ENCODE measurements at places on chromosomes 6 and 20.

DNA sequence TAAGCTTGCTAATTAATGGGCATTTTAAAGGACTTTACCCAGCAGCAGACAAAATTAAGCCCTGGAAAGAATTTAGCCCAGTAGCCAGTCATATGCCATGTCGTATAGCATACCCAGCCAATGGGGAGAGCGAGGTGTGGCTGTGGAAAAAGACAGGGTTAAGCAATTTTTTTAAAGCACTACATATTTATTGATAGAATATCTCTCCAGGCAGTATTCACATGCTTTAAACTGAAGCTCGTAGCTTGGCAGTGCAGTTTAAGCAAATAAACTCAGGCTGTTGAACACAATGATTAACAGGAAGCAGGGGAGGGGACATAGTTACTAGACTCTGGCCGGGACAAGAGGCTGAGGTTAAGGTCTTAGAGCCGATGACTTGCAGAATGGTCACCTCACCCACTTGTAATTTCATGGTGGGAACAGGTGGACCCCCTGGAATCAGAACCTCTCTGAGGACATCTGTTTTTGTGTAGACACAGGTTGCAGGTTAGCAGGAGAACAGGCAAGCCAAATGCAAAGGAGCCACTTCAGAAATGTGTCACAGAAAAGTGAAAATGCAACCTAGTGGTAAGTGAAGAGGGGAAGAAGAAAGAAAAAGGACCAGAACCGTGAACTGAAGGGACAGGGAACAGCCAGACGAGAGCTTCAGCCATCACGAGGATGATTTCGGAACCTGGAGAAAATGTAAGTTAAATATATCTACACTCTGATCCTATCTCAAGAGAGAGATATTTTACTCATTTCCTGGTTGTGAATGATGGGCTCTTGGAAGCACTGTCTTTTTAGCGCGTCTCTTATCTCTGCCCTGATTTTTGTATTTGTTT is 7.2 kb downstream of the GCNT2 start:
- DNase-seq, result no peak

- peak; percentile 33 for DNase-seq
These were observed at the start of gene MACROD2 for GRCh38 chr20:13995086-13995665. Gene MACROD2, plus strand, starts transcription at chr20:13995516.

DNA sequence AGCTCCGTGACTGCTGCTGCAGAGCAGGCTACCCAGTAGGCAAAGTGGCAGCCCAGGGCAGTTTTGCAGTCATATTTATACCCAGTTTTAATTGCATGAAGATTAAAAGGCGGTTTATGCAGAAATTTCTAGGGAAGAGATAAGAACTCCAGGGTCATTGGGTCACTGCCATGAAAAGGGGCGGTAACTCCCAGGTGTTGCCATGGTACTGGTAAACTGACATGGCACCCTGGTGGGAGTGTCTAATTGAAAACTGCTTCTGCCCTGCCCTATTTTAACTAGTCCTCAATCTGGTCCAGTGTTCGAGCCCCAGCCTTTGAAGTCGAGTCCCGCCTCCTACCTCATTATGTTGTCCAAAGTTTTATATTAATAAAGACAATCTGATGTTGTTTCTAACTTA is 75.0 kb upstream of the FUCA2 start:
- DNase-seq, result no peak

DNA sequence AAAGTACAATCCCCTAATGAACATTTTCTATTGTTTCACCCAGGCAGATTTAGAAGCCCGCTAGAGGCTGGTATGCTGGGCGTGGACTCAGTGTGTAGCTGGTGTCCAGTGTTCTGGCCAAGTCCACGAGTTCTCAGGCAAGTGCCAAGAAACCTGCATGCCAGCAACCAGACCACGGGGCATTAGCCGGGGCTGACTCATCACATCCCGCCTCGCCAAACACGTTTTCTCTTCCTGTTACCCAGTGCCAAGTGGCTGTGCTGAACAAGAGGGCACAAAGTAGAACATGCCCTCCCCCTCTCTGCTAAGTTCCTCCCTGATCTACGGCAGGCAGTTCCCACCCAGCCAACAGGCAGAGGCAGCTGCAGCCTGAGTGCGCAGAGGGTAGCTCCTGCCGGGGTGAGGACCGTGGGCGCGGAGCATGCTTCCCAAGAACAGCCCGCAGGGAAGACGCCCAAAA is 29.6 kb downstream of the RAMACL start:
- DNase-seq, result peak; percentile 91

- no peak for DNase-seq
These were observed 83.9 kb downstream of the SOD2 start for GRCh38 chr6:159608961-159609651.

- DNase-seq, result no peak
These were observed 13.9 kb upstream of the RANBP9 start for GRCh38 chr6:13725570-13725969.

- no peak for DNase-seq
These were observed 19.2 kb downstream of the PDE7B start for GRCh38 chr6:135870722-135871121.

DNA sequence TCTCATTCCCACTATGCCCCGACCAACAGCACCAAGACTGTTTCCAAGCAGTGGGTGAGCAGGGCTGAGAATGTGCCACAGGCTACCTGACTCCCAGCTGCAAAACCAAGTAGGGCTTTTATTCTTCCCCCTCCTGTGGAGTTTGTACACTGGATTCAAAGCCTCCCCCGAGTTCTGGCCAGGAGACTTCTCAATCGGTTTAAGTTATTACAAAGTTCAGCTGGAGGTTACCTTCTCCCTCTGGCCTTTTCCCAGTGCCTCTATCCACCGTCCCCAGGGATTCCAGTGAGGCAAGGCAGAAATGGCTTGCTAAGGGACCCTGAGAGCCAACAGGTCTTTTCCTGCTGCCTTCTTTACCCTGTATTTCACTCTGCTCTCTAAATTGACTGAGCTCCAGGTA is 217.0 kb downstream of the ADGRG6 start:
- no peak for DNase-seq

- DNase-seq, result no peak
These were observed 54.9 kb downstream of the RPP40 start for GRCh38 chr6:4948781-4949450.

DNA sequence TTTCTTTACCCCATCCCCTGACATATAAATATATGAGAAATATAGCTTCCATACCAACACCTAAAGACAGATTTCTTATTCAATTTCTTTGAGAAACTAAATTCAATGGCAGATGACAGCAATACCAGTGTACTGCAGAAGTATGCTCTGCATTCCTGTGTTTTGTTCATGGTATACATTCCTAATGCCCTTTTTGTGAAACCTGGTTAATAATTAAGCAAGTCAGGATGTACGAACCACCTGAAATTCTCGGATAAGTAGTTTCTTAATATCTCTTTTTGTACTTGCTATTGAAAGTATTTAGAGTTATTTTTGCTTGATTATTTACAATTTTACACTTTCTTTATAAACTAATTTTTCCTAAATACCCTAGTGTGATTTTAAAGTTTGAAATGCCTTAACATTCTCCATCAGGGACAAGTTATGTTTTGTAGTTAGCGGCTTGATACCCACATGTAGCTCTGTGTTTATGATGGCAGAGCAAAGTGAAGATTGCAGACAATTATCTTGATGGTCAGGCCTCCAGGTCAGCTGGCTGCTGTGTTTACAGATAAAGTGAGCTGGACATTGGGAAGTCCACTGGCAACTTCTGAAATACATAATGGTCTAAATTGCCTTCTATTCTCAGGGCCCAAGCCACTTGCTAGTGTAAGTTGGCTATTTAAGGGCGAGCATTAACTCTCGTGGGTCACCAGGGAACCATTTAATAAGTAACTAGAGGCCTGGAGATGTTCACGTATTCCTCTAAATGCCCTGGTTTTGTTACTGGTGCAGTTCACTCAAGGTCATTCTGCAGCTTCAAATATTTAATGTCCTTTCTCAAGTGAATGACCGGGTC is 58.2 kb downstream of the PLCB1 start:
- no peak for DNase-seq

DNA sequence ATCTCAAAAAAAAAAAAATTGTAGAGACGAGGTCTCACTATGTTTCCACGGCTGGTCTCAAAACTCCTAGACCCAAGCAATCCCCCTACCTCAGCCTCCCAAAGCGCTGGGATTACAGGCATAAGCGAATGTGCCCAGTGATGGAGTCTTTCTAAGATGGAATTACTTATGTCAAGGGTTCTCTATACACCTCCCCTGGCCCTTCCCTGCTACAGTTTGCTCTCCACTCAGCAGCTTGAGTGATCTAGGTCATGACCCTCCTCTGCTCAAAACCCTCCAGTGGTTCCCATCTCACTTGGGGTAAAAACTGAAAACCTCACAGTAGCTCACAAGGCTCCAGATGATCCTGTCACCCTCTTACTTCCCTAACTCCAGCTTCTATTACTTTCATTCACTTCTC is 1.8 kb upstream of the DNPH1 start:
- DNase-seq, result no peak

- peak; percentile 18 for DNase-seq
These were observed 611.3 kb downstream of the HDGFL1 start for GRCh38 chr6:23180504-23181293.

- DNase-seq, result no peak
These were observed 110.7 kb downstream of the ASXL1 start for GRCh38 chr20:32468860-32469259.

GRCh38 chr6:12012038-12012557 is at the start of gene HIVEP1:
Gene HIVEP1, plus strand, starts transcription at chr6:12012312. Its CDS starts 3,317 bp downstream, at chr6:12015629.
- no peak for DNase-seq

GRCh38 chr6:137746264-137746663 is 120.8 kb upstream of the TNFAIP3 start:
- DNase-seq, result no peak

DNA sequence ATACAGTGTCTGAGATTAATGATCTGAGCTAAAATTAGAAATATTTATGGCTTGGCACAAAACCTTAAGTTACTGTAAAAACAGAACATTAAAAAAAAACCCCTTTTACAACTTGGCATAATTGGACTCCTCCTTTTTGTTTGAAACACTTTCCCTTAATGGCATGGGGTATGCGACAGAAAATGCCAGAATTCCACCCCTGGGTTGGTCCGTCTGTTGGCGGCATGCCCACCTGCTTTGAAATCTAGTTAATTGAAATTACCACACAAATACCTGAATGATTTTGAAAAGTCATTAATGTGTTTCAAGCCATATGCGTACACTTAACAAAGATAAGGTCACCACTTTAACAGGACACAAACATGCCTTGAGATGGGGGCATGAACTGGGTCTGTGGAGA is 175.1 kb upstream of the FOXQ1 start:
- no peak for DNase-seq

DNA sequence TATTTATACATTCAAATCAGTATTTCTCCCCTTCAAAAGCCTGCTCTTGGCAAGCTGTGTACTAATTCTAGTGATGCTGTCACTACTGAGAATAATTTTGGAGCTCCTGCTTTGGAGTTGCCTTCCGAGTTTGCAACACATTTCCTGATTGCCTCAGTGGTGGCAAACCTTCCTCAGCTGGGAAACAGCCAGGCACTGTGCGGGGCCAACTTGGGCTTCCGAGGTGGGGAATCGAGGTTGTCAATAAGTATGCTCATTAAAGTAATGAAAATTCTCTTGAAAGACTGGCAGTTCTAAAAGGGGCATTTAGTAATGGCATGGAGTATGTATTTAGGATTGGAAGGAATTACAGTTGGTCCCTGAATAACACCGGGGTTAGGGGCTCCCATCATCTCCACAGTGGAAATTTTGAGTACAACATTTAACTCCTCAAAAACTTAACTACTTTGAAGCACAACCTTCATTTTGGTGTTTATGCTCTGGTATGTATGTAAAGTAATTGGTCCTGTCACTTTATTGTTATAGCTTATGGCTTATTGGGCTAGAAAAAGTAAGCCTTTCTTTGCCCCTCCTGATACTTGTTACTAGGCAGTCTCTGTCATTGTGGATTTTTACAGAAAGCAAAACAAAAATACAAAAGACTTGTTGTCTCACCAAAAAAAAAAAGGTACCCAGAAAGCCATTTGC is 2.7 kb downstream of the PAQR8 start:
- DNase-seq, result no peak

- DNase-seq, result no peak
These were observed 39.0 kb upstream of the IFNGR1 start for GRCh38 chr6:137258170-137258569.
